Large intestine (tissue), 12 donors: ENCODE measurements at places on chromosomes 2 and 18. TPM values are rescaled to one million over a fixed set of nuclear protein-coding genes. Genes with fewer than 3 reads are reported as not detected.
A peak's percentile ranks its signal among the peaks of the same experiment; 100 is the strongest.

DNA sequence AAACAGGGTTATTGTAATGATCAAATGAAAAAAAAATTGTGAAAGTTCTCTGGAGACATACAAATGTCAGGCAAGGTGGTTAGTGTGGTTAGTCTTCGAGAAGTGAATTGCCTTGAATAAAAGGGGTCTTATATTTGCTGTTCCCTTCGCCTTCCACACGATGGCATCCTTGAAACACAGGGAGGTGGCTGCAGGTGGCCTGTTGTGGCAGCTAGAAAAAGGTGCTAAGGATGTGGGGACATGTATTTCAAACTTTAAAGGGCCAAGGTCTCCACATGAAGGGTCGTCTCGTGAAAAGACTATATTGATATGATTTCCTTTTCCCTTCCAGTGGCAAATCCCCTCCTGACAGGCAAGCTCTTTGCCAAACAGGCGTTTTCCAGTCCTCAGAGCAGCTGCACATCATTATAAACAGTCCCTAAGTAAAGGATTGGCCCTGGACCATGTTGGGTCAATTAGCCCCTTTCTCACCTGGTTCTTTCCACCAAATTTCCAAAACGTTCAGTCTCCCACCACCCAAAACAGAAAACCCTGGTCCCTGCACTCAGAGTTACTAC, 68.5 kb downstream of the COPS8 start:
- DNase-seq: peak; percentile 31

DNA sequence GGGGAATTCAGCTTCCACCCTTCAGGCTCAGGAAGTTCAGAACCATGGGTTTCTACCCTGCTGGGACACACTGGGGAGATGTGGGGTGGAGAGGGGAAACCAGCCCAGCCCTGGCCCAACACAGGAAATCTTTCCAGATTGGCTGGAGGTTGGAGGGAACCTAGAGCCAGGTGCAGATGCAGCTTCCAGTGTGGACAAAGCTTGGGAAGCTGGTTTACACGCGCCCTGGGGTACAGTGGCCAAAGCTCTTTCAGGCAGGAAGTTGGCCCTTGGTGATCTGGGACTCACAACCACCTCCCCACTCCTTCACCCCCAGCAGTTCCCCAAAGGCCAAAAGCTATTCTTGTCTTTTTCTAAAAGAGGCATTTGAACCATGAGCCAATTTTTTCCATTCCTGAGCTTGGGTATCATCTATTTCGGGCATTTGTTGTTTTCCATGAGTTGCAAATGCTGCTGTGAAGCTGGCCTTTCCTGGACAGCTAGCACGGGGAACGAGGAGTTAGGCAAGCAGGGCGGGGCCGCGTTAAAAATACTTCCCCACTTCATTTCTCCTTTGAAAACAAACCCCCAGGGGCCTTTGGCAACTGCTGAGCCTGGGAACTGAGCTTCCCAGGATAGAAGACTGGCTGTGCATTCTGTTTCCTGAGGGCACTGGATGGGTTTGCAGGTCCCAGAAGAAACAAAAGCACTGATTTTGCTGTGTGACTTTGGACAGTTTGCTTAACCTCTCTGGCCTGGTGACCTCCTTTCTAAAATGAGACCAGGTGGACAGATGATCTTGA, 3.1 kb upstream of the ARID5A start:
- no peak for DNase-seq

DNA sequence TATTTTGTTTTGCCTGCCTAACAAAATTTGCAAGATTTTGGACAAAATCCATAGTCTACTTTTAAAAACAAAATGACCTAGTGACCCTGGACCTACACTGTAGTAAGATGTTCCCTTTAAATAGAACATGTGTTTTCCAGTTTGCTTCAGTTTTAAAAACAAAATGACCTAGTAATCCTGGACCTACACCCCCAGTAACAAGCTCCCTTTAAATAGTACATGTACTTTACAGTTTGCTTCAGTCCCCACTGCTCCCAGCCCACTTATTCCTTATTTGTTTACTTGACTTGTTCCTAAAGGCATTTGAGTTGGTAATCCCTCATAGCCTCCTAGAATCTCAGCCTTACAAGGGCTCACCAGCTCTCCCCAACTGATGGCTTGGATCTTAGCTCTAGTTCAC, 34.5 kb upstream of the HTR2B start:
- DNase-seq: no peak

DNA sequence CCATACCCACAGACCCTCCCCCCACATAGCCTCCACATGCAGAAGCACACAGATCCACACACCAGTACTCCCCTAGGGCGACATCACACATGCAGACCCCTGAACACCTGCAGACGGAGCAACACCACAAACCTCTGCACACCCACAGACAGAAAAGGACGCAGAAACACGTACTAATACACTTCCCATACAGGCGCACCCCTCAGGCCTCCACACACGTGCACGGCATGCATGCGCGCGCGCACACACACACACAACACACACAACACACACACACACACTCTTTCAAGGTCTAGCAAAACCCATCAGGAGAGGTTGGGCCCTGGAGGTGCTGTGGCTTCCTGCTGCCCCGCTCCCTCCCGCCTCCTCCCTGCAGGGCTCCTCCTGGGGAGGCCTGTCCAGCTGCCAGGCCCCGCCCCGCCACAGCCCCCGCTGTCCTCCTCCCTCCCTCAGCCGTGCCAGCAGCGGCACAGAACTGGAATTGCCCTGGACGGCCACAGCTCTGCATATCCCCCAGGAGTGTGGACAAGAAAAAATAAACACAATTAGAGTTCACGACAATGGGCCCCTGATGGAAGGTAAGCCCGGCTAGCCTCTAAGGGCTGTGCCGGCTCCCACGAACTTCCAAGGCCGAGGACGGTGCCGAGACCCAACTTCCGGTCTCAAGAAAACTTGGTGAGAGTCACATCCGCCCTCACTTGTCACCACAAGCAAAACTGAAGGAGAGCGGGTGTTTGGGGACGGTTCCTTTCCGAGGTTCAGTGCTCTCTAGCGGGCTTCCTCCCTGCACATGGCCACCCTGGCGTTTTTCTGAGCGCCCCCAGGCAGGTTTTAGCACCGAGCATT, 6.8 kb downstream of the ZFP36L2 start:
- DNase-seq: peak; percentile 88

DNA sequence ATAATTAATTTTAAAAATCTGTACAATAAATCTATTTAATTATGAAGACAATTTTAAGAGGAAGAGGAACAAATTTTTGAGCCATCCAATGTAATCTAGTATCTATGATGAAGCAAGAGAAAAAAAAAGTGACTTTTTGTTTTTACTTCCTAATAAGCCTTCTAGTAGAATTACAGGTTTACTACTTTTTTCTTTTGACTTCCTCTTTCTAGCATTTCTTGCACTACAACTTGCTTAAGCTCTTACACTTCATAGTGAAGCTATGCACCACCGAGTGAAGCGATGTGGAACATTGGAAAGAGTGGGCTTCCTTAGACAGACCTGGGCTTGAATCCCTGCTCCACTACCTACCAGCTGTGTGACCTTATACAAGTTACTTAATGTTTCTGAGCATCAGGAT, 2.1 kb downstream of the SERPINB2 start:
- no peak for DNase-seq

DNA sequence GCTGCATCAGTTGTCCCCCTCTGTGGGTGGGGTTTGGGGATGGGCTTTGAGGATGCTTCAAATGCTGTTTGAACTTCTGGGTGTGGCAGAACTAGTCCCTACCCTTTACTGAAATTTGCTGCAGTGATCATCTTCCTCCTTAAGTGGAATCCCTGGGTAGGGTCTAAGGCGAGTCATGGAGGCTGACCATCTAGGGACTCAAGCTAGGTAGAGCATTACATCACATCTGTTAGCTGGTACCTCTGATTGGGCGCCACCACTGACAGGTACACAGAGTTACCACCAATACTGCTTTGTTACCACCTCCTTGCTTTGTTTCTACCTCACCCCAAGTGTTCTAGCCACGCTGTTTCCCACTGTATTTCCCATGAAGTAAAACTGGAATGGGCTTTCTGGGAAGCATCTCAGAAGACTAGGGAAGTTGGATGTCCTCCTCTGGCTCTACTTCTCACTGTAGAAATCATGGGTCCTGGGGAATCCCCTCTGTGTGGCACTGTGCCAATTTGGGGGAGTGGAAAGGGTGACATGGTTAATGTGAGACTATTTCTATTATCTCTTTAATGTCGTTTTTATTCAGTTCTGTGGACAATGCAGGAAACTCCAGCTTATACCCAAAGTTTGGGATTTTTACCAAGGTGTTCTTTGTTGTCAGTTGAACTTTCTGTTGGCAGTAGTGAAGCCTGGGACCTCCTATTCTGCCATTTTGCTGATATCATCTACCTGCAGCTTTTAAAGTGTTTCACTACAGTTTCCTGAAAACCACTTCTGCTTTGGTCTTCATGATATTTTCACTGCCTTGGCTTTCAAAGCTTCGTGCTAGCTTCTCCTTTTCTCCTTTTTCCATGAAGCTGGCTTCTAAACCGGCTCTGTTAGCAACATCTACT, 14.5 kb upstream of the SULT1C4 start:
- no peak for DNase-seq

DNA sequence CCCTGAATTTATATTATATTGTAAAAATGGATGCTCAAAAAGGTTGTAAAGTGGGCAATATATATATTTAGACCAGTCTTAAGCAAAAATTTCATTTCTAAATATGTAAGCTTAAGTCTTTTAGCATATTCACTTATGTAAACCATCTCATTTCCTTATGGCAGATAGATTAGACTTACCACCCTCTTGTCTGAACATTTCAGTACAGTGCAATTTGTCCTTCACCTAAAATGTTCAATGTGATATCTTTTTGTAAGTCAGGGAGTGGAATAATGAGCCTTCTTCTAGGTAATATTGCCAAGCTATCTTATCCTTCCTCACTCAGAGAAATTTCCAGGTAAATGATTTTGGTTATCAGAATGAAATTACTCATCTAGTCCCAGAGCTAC, 92.3 kb downstream of the KLF7 start:
- no peak for DNase-seq

DNA sequence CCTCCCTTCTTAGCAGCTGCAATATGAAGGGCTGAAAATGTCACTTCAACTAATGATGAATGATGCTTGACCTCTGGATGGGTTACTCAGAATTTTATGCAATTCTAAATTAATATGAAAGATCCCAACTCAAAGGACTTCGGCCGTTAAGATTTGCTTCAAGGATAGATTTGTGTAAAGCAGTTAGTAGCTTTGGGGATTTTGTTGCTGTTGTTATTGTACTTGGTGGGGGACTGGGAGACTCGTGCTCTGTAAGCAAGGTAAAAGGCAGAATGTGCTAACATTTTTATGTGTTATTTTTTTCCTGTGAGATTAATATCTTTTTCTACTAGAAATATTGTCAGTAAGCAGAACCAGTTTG, 478.8 kb downstream of the ARHGAP15 start:
- no peak for DNase-seq

- no peak for DNase-seq
Observed at GRCh38 chr2:190537765-190538164, 3.2 kb upstream of the NEMP2 start.

DNA sequence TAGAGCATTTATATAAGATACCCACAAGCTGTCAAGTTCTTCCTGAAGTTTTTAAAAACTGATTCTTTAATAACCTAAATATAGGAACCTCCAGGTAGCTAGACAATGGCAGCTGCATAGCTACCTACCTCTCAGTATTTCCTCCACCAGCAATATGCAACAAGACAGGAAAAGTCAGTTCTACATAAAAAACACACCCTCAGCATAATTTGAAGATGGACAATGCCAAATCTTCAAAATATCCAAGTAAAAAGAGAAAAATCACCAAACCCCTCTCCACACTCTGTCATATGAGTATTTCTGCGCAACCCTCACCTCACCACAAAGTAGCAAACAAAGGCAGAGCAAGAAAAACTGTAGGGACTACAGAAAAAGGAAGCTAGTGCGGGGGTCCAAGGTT, 51.4 kb downstream of the GTF3C3 start:
- DNase-seq: no peak

GRCh38 chr2:130334026-130334425, 8.7 kb upstream of the IMP4 start:
- DNase-seq: no peak

- DNase-seq: no peak
Observed at GRCh38 chr2:112547333-112547732, 5.1 kb downstream of the POLR1B start.

DNA sequence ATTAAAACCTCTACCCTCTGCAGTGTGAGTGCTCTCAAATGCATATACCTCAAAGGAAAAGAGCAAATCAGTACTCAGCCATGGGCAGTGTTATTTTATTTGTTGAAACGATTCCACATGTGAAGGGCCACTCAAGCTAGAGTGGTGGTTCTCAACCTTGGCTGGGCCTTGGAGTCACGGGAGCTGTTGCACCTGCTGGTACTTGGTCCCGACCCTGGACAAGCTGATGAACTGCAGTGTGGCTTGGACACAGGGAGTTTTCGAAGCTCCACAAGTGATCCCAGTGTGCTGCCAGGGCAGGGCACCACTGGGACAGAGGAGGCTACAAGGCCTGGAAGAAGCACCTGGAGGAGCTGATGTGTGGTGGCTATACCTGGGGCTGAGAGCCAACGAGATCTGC, 19.7 kb downstream of the GNLY start:
- DNase-seq: no peak

GRCh38 chr2:106781196-106781595, 104.8 kb downstream of the ST6GAL2 start:
- no peak for DNase-seq

- peak; percentile 63 for DNase-seq
Observed at GRCh38 chr2:237421542-237422116, 7.7 kb upstream of the COL6A3 start.

DNA sequence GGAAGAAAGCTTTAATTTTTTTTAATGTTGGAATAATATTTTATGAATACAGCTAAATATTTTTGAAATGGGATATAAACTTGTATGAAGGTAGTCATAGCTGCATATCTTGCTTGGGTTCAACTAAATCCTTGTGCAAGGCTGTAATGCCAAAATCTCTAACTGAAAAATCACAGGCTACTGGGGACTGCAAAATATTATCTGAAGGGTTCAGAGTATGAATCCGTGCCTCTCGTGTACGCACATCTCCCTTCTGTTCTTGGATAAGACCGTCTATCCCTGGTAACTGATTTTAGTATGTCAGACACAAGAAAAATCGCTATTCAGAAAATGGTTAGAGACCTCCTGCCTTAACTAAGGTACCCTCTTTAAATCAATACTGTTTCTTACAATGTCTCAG, 71.8 kb downstream of the ACVR1 start:
- DNase-seq: no peak

GRCh38 chr18:23166891-23167541, 31.7 kb downstream of the CABLES1 start:
- DNase-seq: no peak

GRCh38 chr2:33588232-33588631, 10.9 kb downstream of the FAM98A start:
- DNase-seq: no peak

GRCh38 chr18:49016648-49017539, 66.1 kb upstream of the SMAD7 start:
- DNase-seq: peak; percentile 94

The ZBTB7C gene
- polyA plus RNA-seq: 1.7 TPM

The RAB1A gene
- polyA plus RNA-seq: 242 TPM

The MC4R gene
- 0.27 TPM for polyA plus RNA-seq

The COL4A4 gene
- polyA plus RNA-seq: 0.22 TPM

The IL1B gene
- polyA plus RNA-seq: 3.9 TPM

The LAMA3 gene
- polyA plus RNA-seq: 48.8 TPM

The PPP4R1 gene
- 68.5 TPM for polyA plus RNA-seq

The ESCO1 gene
- 21.1 TPM for polyA plus RNA-seq

The IL18R1 gene
- 6.9 TPM for polyA plus RNA-seq

The HOXD3 gene
- 3.9 TPM for polyA plus RNA-seq

The WDPCP gene
- polyA plus RNA-seq: 4.8 TPM

The SCYGR4 gene
- 0.03 TPM for polyA plus RNA-seq

The PDK1 gene
- polyA plus RNA-seq: 13.8 TPM
